ENCODE measurements at places on chromosomes 16 and 17.

- DNase-seq, result no peak
Observed at GRCh38 chr16:48372744-48373143, 12.5 kb downstream of the SIAH1 start.

GRCh38 chr16:2897110-2897509, 14.1 kb downstream of the FLYWCH2 start:
- DNase-seq, result no peak

DNA sequence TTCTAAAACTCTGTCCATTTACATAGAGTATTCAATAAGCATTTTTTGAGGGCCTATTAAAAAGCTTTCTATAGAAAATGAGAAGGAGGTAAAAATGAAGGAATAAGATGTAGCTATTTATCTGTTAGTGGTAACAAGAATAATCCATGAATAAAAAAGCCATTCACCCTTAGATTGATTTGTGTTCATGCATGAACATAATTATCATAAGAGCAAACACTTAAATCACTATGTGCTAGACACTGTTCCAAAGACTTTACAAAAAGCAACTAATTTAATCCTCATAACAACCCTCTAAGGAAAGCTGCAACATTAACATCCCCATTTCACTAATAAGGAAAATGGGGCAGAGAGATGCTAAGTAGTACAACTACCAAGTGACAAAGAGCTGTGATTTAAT, 6.6 kb downstream of the CCDC47 start:
- no peak for DNase-seq

- DNase-seq, result no peak
Observed at GRCh38 chr17:64254755-64255154, 8.3 kb downstream of the TEX2 start.

GRCh38 chr16:89678258-89678657, 8.2 kb upstream of the CDK10 start:
- DNase-seq, result no peak

DNA sequence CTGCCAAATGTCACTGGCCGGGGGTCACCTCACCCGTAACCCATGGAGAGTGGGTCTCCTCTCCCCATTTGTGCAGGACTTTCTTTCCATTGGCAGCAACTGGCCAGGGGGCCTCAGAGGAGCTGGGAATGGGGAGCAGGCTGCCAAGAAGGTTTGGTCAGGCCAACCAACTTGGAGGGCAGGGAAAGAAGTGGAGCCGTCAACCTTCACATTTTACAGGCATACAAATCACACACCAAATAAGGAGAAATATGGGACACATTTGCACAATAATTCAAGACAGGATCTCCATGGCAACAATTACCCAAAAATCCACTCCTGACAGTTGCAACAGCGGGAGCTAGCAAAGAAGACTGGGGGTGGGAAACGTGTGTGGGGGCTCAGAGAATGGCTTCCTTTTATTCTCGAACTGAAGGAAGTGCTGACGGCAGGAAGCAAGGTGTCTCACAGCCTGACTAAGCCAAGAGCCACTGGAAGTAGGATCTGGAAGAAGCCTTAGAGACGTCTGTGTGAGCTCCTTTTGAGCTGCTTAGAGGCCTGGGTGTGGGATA, 20.9 kb downstream of the RPRML start:
- DNase-seq, result peak; percentile 31

- peak; percentile 29 for DNase-seq
Observed at GRCh38 chr17:77282524-77283515, 142.1 kb downstream of the SEC14L1 start.

- DNase-seq, result no peak
Observed at GRCh38 chr16:81053761-81054160, 18.1 kb downstream of the ATMIN start.

DNA sequence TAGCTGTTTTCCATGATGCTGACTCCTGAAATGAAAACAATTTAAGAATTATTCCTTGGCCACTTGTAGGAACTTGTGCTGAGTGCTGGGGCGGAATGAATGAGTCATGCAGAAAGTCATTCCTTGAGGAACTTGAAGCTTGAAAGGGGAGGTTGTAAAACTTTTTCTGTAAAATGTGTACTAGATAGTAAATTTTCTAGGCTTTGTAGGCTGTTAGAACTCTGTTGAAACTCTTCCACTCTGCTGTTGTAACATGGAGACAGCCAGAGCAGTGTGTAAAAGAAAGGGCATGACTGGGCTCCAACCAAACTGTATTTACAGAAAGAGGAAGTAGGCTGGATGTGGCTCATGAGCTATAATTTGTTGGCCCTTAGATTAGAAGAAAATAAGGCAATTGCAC, 46.1 kb downstream of the ABCA8 start:
- DNase-seq, result peak; percentile 92

- DNase-seq, result peak; percentile 73
Observed at GRCh38 chr17:40242774-40243173, 23.7 kb downstream of the WIPF2 start.

GRCh38 chr16:12025472-12025871, 48.9 kb downstream of the SNX29 start:
- no peak for DNase-seq

GRCh38 chr17:80649200-80649644, 104.6 kb downstream of the RPTOR start:
- DNase-seq, result no peak

DNA sequence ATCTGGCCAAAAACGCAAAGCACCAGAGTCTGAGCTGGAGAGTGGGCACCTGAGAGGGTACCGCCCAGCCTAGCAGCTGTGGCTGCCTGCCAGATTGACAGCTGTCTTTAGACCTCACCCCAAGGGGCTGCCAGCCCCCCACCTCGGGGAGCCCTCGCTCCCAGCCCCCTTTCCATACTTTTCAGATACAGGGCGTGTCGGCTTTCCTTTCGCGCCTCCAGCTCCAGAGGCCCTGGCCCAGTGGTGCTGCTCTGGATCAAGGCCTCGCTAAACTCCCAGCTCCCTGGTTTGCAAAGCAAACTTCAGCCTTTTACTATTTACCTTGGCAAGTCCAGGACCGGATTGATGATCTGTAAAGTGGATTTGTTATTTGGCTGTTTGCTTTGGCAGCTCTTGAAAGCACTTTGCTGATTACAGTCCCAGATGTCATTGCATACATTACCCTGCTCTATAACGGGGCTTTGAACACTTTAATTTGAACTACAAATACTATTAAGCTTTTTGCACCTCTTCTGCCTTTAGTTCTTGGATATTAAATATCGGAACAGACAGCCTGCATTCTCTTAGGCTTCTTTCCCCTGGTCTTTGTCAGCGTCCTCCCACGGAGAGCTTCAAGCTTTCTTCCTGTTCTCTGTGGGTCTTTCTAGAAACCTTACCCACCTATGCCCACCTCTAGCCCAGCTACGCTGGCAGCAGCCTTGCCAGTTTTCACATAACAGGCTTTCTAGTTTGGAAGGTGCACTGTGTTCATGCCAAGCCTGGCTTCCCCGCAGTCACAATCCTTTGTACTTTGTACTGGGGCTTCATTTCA, 63.6 kb upstream of the TBX2 start:
- DNase-seq, result no peak

DNA sequence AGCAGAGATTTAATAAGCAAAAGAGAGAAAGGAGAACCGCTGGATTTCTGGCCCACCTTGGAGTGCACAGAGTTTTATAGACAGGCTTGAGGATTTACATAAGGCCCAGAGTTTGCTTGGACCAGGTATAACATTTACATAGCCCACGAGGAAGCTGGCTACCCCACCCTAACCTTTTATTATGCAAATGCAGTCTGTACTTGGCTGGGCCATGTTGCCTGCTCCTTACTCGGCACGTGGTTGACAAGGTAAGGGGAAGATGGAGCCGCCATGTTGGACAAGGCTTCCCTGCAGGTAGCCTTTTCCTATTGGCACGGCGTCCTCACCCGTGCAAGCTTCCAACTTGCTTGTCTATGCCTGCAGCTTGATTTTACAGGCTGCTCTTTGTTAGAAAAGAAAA, 35.2 kb upstream of the HS3ST3A1 start:
- DNase-seq, result no peak

DNA sequence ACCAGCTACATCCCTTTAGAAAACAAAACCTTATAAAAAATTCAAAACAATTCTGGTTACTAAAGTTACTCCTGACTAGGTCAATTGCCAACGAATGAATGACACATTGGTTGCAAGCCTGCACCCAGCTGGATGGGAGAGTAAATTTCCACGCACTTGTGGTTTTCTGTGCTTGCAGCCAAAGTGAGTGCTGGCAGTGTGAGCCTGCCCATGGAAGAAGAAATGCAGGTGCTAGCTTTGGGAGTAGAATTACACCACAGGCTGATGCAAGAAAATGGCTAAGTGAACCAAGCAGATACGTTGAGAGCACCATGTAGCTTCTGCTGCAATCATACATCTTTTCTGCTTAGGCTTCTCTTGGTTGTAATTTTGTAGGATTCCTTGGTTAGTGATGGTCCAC, 74.6 kb downstream of the SYCE1L start:
- peak; percentile 30 for DNase-seq

DNA sequence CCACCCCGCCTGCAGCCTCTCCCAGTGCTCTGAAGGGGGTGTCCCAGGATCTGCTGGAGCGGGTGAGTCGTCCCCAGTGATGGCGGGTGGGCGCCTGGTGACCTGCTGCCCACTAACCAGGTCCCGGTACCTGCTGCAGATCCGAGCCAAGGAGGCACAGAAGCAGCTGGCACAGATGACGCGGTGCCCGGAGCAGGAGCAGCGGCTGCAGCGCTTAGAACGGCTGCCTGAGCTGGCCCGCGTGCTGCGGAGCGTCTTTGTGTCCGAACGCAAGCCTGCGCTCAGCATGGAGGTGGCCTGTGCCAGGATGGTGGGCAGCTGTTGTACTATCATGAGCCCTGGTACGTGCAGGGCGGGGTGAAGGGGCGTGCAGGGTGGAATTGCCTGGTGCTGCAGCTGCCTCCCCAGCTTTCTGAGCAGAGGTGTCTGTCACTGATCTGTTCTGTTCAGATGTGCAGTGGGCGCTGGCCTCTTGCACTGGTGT, 3.6 kb downstream of the CDT1 start:
- DNase-seq, result no peak

- DNase-seq, result no peak
Observed at GRCh38 chr17:29155227-29155965, 24.8 kb downstream of the MYO18A start.

DNA sequence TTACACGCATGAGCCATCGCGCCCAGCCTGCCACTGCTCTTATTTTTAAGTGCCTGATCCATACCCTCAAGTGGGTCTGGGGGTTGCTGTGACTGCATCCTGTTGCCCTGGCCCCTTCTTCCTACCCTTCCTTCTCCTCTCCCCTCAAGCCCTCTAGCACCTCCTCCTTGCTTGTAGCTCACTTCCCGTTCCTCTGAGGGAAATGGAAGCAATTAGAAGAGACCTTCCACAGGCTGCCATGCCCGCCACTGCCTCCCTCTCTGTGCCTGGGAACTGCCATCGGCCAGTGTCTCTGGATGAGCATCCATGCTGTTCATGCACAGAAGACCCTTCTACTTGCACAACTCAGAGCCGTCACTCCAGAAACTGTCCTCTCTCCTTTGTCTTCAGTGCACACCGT, 10.6 kb upstream of the TFAP4 start:
- DNase-seq, result no peak

GRCh38 chr16:25034911-25035310, 19.7 kb upstream of the ARHGAP17 start:
- DNase-seq, result no peak

DNA sequence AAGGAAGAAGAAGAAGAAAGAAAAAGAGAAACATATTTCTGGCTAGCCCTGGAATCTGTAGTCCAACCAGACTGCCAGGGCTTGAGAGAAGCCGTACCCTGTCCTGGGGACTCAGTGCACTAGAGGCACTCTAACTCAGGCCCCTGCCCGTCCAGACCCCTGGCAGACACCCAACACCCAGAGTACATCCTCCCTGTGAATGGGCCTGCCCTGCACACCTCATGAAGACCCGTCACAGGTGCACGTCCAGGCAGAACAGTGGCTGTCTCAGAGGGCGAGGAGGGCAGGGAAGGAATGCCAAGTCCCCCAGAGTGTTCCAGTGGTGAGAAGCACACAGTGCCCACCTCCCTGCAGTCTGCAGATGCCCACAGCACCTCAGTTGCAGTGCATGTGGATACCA, 23.0 kb downstream of the MPG start:
- no peak for DNase-seq

- no peak for DNase-seq
Observed at GRCh38 chr16:86033971-86034370, 135.0 kb downstream of the IRF8 start.

GRCh38 chr16:69496896-69497295, 68.9 kb upstream of the NFAT5 start:
- DNase-seq, result no peak

GRCh38 chr17:43758497-43759174, at the start of gene SOST:
SOST (minus strand) TSS chr17:43758791; CDS start chr17:43758741, 50 bp downstream.
- no peak for DNase-seq

GRCh38 chr17:66533572-66533971, 231.2 kb downstream of the PRKCA start:
- peak; percentile 75 for DNase-seq

All from fibroblast of skin of abdomen (primary cell).